Mucosa of descending colon (tissue), 3 donors: ENCODE measurements at places on chromosomes 5 and 9. TPM values are rescaled to one million over a fixed set of nuclear protein-coding genes. Genes with fewer than 3 reads are reported as not detected.

DNA sequence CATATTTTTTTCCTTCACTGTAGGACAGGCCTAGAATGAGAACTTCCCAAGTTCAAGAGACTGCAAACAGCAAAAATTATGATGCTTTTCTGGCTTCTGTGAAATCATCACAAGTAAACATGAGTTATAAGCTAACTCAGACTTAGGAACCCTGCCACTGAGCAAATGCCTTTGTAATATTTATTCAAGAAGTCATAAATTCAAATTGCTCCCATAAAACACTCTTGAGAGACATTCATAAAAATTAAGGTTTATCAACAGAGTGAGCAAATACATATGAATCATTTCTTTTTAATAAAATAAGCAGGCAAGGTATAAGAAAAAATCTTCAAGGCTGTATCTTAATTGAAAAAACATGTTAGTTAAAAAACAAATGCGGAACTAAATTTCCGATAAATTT is 124.2 kb downstream of the GNA14 start:
- DNase-seq = no peak

DNA sequence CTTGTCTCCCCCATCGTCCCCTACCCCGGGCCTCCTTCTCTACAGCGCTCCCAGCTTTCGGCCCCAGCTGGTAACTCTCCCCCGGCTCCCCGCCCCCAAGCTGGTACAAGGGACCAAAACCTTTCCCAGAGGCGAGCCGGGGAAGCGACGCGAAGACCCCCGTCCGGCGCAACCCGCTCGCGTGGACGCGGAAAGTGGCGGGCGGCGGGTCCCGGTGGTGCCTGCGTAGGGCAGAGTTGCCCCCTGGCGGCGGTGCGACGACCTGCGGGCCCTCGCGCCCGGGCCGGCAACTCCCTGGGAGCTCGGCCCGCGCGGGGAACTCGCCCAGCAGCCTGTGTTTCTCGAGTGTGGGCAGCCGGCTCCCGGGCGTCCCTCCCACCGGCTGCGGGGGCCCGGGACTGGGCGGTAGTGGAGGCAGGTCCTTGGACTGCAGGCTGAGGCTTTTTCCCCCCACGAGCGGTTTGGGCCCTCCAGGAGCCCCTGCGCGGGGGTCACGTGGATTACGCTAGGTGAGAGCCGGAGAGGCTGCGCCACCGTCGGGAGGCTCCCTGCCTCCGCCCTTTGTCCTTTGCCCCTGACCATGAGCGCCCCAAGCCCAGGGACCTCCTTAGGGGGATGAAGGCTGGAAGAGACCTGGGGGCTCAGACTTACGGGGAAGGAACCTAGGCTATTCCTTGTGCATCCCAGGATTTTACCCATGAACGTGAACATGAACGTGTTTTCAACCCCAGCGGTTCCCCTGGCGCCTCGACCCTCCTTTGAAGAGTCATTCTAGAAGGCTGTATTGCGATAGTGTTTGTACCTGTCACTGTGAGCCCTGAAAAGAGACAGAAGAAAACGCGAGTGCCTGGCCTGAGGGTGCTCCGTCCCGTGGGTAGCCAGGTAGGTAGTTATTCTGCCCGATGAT is 2.9 kb upstream of the FOXD1 start:
- DNase-seq = peak; percentile 77

- peak; percentile 45 for DNase-seq
Observed at GRCh38 chr5:176822793-176823481, 12.6 kb downstream of the UNC5A start.

DNA sequence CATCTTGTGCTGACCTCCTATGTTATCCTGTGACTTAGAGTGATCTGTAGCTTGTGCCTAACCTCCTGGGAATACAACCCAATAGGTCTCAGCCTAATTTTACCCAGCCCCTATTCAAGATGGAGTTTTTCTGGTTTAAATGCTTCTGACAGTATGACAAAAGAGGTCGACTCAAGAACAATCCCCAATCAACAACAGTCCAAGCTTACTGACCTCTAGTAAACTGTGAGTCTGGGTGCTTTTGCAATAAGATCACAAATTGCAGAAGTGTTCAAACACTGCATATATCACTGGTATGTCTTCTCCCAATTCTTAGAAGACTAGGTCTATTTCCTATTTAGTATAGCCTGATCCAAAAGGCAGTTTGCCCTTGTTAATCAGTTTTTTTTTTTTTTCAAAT is 323.5 kb upstream of the PTGER4 start:
- DNase-seq = no peak

DNA sequence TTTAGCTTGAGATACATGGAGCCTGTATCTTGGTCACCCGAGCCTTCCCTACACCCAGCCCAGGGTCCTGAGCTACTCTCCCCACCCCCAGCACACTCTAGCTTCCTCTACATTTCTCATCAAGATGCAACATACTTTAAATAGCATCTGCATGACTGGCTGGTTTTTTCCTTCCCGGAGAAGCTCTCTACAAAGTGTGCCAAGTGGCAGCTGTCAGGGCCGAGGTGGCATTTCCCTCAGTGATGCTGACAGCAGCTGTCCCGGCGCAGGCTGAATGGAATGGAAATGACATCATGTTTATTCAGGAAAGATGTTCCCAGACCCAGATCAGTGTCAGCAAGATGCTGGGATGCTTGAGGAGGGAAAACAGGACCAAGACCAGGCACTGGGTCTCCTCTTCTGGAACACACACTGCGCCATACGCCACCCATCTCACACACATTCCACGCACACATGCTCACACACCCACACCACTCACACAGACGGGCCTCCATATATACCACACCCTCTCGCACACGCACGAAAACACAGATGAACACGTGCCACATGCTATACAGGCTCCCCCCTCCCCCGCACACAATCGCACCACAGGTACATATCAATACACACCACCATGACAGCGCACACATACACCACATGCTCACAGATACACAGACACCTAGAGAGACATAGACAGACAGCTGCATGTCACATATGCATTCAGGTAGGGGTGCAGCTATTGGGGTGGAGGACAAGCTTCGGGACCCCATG is 67.8 kb downstream of the LHX2 start:
- no peak for DNase-seq

DNA sequence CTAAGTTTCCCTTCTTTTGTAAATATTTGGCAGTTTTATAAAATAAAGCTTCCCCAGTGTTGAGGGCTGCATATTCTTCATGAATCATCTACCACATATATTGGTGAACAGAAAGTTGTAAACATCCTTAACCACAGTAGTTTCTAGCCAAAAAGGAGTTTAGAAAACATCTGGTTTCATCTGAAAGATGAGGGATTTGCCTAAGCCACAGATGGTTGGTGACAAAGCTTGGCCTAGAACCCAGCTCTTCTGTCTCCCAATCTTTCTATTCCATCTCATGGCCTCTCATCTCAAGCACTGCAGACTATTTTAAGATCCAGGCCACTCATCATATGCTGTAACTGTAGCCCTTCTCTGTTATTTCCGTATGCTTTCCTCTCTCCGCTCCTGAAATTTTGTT is 232.3 kb upstream of the TRPM3 start:
- DNase-seq = no peak

GRCh38 chr9:92954886-92955285 is 7.6 kb downstream of the FGD3 start:
- no peak for DNase-seq

GRCh38 chr5:51433052-51433710 is 49.9 kb downstream of the ISL1 start:
- no peak for DNase-seq

DNA sequence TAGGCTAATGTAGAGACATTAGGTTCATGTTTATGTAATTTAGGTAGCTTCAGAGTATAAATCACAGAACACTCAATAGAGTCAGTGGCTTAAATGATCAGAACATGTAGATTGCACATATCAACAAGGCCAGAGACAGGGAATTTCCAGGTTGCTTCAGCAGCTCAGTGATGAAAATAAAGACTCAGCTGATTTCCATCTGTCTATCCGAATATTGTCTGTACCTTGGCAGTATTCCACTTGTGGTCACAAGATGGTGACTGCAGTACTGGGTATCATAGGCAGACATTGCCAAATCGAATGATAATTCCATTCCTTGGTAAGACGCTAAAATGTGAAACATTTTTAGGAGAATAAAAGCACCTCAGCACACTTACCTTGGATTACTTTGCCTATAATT is 702.2 kb downstream of the MAT2B start:
- no peak for DNase-seq

GRCh38 chr9:17531642-17532254 is 47.1 kb upstream of the SH3GL2 start:
- no peak for DNase-seq

DNA sequence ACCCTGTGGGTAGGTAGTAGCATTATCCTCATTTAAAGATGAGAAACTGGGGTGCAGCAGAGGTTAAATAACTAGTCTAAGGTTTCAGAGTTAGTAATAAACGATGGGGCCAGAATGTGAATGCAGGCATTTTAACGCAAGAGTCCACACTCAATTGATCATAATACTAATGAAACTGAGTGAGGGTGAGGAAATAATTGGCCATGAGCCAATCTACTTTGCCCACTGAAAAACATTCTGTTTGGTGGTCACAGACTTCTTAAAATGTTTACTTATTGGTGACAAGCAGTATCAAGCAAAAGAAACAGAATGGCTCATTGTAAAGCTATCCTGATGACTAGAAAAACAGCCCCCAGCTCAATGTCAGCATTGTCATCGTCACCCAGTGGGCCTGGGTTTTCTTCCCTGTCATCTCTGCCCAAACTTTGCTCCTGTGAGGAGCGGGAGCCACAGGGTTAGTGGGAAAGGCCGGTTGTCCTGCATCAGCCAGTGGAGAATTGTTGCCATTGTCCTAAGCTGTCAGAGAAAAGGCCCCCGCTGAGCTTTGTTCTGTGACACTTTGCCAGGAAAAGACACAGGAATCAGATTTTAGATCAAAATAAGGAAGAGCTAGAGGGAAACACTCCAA is 77.3 kb upstream of the MAN2A1 start:
- no peak for DNase-seq

DNA sequence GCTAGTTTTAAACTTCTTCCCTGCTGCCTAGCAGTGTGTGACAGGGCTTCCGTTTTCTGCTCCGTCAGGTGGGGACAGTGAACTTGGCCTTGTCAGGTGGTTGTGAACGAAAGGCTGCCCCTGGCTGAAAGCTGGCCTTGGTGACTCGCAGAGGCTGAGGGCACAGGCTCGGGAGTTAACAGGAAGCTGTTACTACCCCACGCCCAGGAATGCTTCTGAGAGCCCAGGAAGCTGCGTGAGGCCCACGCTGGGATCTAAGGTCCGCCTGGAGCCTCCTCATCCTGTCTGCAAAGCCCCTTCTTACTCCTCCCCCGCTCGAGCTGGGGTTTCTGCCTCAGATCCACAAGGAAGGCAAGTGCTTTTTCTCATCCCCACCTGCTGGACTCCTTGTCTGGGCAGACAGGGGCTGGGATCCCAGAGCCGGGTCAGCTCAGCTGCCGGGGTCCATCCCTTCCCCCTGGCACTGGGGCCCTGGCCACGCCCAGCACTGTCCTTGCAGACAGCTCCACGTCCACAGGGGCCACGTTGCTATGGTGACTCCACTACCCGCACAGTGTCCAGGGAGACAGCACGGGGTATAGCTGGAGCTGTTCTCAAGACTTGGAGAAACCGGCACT is 124.7 kb upstream of the TBC1D2 start:
- no peak for DNase-seq

DNA sequence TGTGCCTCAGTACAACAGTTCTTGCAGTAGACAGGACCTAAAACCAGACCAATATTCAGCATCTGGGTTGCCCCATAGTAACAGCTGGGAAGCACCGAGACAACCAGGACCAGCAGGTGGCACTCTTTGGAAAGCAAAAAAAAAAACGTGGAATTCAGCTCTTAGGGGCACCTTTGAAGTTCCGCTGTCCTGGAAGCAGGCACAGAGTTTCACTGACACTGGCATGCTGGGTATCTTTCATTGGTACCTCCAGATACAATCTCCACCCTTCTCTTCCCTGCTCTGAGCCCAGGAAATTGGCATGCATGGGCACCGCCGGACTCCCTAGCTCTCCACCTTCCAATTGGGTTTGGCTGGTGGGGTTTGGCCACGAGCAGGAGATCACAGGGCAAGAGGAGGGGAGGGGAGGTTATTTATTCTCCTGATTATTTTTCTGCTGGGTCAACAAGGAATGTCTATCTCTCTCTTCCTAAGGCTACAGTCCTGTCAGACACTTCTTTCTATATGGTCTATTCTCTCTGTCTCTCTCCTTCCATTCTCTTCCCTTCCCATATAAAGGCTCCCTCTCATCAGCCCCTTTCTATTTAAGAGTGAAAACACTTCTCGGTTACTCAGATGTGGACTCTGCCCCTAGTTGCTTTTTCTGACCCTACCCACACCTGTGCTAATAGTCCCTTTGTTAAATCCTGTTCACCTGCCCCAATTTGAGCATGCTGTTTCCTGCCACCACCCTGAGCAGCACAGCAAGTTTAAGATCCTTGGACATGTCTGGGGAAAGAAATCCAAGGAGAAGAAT is 1.9 kb upstream of the IDNK start:
- peak; percentile 49 for DNase-seq

GRCh38 chr5:168047043-168047668 is 244.3 kb upstream of the WWC1 start:
- DNase-seq = peak; percentile 42

GRCh38 chr9:79610019-79610631 is 38.4 kb downstream of the TLE4 start:
- no peak for DNase-seq

DNA sequence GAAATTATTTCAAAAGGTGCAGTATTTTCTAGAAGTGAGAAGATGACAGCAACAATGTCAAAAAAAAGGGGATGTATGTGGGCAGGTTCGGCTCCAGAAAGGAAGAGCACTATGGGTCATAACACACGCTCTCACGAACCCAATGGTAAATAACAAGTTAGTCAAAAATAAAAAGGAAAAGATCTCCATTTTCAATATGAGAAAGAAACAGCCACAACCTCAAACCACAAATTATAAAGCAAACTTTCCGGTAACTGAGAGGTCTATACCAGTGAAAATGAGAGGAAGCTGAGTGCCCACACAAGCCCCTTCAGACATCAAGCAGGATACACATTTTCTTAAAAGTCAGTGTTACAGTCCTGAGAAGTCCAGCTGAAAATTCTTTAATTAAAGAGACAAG is 398.5 kb upstream of the RPS23 start:
- no peak for DNase-seq

GRCh38 chr9:14923701-14924100 is 13.5 kb upstream of the FREM1 start:
- DNase-seq = no peak

Gene CNTNAP3
- 2.7 TPM for total RNA-seq

Gene SOX30
- total RNA-seq = 0.22 TPM

Gene ZDHHC11
- 4.6 TPM for total RNA-seq

Gene PCDHA1
- not detected for total RNA-seq

Gene LMNB1
- total RNA-seq = 81.8 TPM

Gene IFNB1
- not detected for total RNA-seq

Gene GCNT4
- total RNA-seq = 2.4 TPM
